ENCODE measurements at places on chromosomes 2 and 18. TPM values are rescaled to one million over a fixed set of nuclear protein-coding genes. Genes with fewer than 3 reads are reported as not detected.

The FAM117B gene
- 2.0 TPM for total RNA-seq

DNA sequence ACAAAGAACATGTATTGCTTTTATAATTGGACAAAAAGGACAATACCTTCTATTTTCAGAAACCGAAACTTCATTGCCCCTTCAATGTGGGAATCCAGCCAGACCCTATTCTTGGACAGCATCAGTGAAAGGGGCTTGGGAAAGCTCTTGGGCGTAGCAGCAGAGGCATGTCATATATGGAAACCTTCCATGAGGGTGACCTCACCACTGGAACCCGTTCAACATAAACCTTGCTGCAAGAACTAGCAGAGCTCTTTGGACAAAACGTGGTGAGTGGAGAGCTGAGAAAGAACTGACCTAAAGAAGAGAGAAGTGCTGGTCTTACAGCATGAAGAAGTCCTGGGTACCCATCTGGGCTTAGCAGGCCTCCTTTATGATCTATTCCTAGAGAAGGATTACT, 22.7 kb upstream of the ACTG2 start:
- no peak for ATAC-seq

DNA sequence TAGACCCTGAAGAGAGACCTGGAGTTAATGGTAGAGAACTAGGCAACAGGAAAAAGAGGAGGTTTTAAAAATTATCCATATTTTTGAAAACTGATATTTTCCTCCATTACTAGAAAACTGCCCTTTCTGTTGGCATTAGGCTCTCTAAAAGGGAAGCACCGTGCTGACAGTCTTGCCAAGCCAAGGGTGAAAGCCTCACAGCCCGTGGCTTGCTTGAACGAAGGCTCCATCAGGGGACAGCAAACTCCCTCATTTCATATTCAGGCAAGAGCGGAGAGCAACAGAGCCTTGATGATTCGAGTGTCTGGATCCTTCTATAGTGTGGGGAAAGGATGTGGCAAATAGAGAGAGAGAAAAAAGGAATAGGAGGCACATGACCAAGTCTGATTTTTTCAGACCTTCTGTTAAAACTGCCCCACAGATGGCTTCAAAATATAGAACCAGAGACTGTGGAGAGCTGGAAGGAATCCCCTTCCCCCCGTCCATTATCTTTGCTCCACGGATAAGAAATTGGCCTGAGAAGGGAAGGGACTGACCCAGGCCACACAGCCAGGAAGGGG, 67.0 kb downstream of the CACNB4 start:
- ATAC-seq, result no peak

DNA sequence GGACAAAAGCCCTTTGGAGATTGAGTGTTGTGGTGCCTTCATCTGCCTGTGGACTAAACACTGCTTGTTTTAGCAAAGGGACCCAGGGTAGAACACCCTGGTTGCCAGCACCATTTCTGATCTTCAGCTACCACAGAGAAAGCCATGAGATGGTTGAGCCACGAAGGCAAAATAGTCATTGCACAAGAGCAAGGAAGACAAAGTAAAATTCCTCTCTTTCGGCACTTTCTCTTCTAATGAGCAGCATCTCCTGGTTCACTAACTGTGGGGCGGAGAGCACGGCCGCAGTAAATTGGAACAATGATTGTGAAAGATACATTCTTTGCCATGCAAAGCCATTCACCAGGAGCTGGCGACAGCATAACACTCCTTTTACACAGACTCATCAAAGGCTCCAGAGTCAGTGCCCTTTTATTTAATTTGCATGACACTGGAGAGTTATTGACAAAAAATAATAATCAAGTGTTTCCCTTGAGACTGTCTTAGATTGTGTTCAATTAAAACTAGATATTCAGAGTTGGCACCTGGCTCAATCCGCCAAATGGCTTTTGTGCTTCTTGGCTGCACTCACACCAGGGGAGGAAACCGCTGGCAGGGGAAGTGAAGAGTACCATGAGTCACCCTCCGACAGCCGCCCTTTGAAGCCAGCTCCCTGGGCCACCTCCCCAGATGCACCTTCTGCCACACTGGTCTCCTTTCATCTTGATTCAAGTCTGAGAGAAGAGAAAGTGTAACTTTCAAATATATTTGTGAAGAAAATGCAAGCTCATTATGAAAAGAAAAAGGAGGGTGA, 100.5 kb upstream of the MEIS1 start:
- ATAC-seq, result peak; percentile 24

- ATAC-seq, result no peak
These were observed 2.2 kb downstream of the CTDSP1 start for GRCh38 chr2:218401890-218402289.

DNA sequence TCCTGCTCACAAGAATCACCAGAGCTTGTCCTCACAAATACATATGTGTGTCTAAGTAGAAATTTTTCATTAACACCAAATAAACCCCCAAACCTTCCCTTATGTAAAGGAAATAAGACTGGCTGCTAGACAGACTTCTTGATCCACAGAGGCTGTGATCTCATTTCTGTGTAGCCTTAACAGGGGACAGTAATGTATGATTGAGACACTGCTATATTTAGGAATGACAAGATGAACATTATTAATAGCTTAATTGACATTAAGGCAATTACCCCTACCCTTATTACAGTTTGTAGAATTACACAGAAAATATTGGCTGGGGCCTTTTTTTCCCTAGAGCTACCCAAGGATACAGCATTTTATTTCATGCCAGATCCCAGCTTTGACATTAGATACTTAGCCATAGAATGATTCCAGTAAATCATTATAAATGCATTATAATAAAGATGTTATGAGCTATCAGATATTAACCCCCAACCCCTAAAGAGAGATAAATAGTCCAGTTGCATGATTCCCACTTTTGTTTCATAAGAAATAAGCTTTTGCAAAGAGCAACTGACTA, 392.1 kb upstream of the HNRNPA3 start:
- ATAC-seq, result peak; percentile 61

GRCh38 chr2:145484448-145485097, 964.7 kb upstream of the ZEB2 start:
- no peak for ATAC-seq

DNA sequence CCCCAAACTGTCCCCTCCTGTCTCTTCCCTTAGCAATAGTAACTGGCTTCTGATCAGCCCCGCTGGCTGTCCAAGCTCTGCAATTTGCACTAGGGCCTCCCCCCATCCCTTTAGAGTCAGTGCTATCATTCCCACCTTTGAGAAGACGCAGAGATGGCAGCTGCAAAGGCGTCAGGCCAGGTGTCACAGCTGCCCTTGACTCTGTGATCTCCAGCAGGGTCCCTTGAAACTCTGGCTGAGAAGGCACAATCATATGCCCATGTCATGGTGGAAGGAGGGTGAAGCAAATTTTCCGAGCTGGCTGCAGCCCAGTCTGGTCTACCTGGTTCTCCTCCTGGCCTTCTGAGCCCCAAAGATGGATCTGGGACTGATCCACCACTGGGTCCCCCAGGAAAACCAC, 49.2 kb upstream of the TEX51 start:
- no peak for ATAC-seq

- ATAC-seq, result no peak
These were observed 174.6 kb downstream of the ZNF385B start for GRCh38 chr2:179686718-179687342.

- ATAC-seq, result no peak
These were observed 1.1 kb downstream of the PRLH start for GRCh38 chr2:237567276-237568029.

The TRIM43 gene
- total RNA-seq, result 0.31 TPM

The MOGAT1 gene
- total RNA-seq, result not detected

DNA sequence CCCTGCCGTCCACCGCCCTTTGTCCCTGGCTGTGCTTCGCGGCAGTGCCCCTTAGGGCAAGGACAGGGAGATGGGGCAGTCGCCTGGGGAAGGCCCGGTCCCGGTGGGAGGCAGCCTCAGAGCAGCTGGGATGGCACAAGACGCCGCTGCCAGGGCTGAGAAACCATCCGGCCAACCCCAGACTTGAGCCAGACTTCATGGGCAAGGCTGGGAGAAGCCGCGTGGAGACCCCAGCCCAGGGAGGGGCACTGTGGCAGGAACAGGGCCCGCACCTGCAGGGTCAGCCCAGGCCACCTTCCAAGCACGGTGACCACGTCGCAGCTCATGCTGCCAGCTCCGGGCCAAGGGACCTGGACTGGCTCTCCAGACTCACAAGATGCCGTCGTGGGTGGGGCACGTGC, 84.0 kb downstream of the NFATC1 start:
- ATAC-seq, result no peak

DNA sequence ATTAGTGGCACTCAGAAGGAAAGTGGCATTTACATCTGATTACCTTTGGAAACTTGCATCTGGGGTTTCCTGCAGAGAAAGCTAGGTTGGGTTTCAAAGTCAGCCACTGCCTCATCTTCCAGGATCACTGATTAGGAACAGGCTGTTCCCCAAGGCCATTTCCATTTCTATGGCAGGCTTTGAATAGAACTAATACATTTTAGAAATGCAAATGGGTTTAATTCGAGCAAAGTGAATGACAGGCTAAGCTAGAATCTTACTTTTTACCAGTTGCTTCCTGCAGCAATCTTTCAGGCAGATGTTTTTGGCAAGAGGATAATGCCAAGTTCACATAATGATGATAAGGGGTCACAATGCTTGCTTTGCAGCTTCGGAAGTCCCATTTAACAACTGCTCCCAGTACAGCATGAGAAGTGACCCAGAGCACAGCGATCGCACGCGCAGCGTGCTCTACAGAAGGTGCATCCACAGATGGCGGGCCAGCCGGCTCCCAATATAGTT, 336.7 kb downstream of the LPIN1 start:
- ATAC-seq, result peak; percentile 67

The BMP10 gene
- 0.24 TPM for total RNA-seq

The DAPL1 gene
- total RNA-seq, result not detected

The GEN1 gene
- 1.4 TPM for total RNA-seq

The SP140L gene
- 0.43 TPM for total RNA-seq

GRCh38 chr2:106034325-106034724, 159.8 kb downstream of the UXS1 start:
- no peak for ATAC-seq

- no peak for ATAC-seq
These were observed 8.1 kb downstream of the MBP start for GRCh38 chr18:77124452-77124922.

DNA sequence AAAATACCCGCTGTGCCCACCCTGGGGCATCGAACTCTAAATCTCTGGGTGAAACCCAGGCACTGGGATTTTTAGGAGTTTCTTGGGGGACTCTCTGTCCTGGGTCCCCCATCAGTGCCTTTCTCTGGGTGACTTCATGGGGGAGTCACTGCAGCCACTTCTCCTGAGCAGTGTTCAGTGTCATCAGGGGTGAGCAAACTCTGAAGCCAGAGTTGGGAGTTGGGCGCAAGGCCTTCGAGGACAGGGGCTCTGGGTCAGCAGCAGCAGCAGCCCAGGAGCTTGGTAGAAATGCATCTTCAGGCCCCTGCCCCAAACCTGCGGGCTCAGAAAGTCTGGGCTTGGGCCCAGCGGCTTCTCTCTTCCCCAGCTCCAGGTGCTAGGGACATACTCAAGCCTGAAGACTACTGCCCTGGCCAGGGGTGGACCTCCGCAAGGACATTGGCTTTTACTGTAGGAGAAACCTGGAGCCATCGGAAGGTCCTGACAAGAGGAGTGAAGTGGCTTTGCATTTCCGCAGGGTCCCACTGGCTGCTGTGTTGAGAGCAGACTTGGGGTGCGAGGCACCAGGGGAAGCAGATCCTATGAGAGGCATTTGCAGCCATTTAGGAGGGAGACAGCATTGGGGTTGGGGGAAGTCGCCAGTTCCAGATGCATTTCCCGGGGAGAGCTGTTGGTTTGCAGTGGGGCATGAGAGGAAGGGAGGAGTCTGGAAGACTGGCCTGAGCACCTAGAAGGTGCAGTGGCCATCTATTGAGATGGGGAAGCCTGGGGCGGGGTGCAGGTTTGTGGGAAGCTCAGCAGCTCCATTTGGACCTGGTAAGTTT, 51.5 kb upstream of the FAHD2A start:
- no peak for ATAC-seq

DNA sequence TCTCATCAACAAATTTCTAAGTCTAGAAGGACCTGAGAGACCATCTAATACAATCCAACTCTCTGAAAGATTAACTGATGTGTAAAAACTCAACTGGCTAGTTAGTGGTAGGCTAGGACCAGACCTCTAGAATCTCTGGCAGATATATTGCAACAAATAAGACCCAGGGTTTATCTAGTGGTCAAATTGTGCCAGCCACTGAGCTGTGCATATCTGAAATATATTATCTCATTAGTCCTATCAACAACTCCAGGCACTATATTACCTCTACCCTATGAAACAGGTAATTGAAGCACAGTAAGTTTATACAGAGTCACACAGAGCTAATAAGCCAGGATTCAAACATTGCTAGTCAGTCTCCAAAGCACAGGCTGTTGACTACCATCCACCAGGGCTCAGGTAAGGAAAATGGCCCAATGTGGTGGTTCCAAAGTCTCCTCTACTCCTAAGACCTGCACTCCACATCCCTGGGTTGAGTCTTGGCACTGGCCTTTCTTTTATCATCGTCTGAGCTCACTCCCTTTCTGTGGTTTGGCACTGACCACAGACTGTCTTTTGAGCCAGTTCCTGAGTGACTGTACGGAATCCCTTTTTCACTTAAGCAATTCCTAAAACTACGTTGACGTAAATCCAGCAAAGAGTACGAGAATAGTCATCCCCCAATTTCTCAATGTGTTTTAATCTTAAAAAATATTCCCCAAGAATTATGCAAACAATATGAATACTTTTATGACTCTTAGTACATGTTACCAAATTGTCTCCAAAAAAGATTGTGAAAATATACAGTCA, 11.9 kb upstream of the PID1 start:
- ATAC-seq, result peak; percentile 100

The RAX gene
- 0.09 TPM for total RNA-seq

The CEBPZ gene
- total RNA-seq, result 41.7 TPM

GRCh38 chr18:6747646-6748045, 18.1 kb downstream of the ARHGAP28 start:
- no peak for ATAC-seq

- ATAC-seq, result peak; percentile 90
These were observed 122.0 kb upstream of the MYCN start for GRCh38 chr2:15818318-15818753.

The ZNF804A gene
- 0.77 TPM for total RNA-seq

The CACNB4 gene
- 22.2 TPM for total RNA-seq

GRCh38 chr2:192932376-192932775, 737.6 kb upstream of the TMEFF2 start:
- no peak for ATAC-seq

GRCh38 chr18:48639772-48640432, 101.1 kb downstream of the CTIF start:
- ATAC-seq, result no peak

- no peak for ATAC-seq
These were observed 108.7 kb upstream of the FSHR start for GRCh38 chr2:49262801-49263560.

The DNAJC5G gene
- total RNA-seq, result not detected

The PLCL1 gene
- total RNA-seq, result 7.7 TPM

DNA sequence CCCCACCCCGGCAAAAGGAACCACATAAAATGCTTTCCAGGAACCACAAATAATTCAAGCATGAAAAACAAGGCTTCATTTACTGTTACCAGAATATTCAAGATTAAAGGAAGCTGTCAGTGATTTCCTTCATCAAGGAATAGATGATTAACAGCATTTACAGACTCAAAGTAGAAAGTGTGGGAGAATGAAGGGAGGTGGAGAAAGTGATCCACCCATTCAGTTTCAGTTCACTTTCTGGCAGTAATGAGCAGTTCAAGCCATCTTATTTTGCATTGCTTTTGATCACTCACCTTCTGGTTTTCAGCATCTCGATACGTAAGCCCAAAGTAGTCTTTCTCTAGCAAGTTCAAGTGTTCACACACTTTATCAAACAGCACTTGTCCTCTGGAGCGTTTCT, 99.0 kb downstream of the EPB41L3 start:
- ATAC-seq, result no peak

GRCh38 chr18:36412778-36413177, 115.3 kb downstream of the FHOD3 start:
- no peak for ATAC-seq

The AMER3 gene
- total RNA-seq, result 9.2 TPM

GRCh38 chr18:51153659-51154371, 43.7 kb downstream of the MEX3C start:
- ATAC-seq, result no peak
